NCI-H2081 (cell line): ENCODE measurements at places on chromosomes 2 and 18.

DNA sequence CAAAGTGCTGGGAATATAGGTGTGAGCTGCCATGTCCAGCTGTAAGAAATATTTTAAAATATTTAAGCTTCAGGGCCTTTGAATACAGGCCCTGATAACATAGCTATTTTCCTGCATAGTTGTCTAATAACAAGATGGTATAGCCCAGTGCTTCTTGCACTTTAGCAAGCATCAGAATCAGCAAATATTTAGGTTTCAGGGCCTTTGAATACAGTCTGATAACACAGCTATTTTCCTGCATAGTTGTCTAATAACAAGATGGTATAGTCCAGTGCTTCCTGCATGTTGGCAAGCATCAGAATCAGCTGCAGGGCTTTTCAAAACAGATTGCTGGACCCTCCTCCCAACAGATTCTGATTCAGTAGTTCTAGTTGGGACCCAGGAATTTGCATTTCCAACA, 5.6 kb downstream of the GEMIN6 start:
- no peak for DNase-seq

GRCh38 chr2:230974096-230974913, 21.6 kb upstream of the SPATA3 start:
- DNase-seq, result no peak

DNA sequence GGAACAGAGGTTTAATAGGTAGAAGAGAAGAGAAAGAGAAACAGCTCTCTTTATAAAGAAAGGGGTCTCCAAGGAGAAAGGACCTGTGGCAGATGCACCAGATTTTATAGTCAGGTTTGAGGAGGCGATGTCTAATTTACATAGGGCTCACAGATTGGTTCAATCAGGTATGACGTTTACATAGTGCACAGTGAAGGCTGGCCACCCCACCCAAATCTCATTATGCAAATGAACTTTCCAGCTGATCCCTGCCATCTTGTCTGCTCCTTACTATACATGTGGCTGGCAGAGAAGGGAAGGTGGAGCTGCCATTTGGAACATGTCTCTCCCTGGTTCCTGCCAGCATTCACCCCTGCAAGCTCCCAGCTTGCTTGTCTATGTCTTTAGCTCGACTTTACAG, 557.8 kb downstream of the SUCLG1 start:
- no peak for DNase-seq

DNA sequence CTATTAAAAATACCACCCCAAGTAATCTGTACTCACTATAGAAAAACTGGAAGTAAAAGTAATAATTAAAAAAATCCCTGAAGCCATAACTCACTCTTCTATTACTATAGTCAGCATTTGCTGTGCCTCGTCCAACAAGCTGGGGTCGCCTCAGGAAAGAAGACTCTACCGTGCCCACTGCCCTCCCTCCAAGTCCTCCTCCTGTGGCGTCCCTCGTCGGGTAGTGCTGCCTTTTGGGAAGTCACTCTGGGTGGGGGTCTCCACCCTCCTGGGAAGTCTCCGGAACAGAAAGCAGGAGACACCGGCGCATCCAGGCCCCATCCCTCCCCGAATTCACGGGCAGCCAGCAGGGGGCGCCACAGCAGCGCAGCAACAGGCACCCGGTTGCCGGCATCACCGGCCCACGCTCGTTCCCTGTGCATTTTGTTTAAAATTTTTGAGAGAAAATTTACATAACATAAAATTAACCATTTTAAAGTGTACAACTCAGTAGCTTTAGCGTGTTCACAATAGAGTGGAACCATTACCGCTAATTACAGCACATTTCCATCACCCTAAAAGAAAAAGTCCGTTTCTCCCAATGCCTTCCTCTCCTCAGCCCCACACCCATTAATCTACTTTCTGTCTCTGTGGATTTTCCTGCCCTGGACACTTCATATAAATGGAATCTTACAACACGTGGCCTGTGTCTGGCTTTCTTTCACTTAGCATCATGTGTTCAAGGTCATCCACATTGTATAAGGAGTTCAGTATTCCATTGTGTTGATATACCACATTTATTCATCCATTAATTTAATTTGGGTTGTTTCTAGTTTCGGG, 62.2 kb downstream of the ADNP2 start:
- no peak for DNase-seq

GRCh38 chr2:210399440-210400041, 77.0 kb downstream of the LANCL1 start:
- DNase-seq, result no peak

- DNase-seq, result no peak
These were observed 52.9 kb downstream of the REL start for GRCh38 chr2:60934165-60934722.

GRCh38 chr2:187365315-187365714, 82.7 kb downstream of the CALCRL start:
- DNase-seq, result no peak

- DNase-seq, result no peak
These were observed 213.8 kb downstream of the BCL2 start for GRCh38 chr18:63105636-63106316.

DNA sequence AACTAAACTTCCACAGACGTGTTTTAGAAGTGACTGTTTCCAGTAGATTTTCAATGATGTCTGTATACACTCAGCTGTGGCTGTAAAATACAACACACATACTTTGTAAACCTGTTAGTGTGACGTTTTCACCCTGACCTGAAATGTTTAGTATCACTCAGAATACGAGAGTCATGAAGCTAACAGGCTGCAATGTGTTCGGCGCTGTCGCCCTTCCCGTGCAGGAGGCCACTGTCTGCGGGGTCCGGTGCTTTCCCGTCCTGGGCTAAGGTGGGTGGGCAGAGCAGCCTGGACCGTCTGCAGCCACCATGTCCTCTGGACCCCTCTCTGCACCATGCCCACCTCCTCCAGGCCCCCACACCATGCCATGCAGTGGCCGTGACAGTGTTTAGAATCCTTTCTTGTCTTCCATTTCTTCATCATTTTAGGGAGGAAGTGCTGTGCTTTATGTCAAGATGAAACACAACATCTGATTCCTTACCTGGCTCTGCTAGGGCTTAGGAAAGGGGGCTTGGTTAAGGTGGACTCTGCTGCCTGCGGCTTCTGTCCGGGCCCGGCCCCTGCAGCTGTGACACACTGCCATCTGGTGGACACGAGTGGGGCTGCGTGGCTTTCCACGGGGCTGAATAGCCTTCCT, 53.8 kb upstream of the RBM44 start:
- DNase-seq, result peak; percentile 64

DNA sequence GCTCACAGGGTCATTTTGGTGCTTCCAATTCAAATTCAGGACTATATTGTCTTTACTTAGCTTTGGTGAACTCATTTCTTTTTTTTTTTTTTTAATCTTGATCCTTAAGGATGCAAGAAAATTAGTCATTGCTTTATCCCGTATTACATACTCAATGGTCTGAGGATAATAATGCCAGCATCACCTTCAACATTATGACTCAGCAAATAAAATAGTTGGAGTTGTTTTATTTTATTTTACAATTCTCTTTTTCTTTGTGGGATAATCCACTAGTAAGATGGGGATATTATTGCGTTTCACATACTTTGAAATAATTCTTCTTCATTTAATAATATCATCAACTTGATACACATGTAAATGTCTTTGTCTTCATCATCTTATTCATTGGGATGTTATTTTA, 954.9 kb upstream of the GYPC start:
- DNase-seq, result no peak

DNA sequence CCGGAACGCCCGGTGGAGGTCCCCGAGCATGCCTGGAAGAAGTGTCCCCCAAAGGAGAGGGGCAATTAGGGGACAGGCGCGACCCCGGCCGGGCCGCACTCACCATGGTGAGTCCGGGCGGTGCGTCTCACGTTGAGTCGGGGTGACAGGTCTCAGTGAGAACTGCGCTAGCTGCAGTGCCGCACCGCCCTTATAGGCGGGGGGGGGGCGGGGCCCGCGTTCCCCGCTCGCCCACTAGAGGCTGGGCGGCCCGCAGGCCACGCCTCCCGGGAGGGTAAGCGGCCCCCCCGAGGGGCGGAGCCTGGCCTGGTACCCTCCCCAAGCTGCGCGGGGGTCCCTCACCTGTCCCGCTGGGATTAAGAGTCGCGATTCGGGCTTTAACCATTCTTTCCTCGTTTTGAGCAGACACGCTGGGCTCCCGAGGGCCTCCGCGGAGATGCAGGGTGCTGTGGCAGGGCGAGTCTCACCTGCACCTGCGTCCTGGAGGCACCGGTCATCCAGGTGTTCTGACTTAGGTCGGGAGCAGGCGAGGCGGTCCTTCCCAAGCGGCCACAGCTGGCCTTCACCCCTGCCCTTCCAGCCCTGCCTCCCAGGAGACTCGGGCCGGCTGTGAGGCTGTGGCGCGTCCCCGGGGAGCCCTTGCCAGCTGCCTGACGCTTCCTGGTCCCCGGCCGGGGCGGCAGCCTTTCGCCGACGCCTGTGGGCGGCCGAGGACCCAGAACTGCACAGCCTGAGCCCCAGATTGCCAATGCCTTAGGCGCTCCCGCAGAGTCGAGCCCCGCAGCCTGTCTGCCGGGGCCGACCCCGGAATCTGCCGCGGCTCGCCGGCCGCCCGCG, at the start of gene TUBA4A:
TSS of gene TUBA4A (minus strand) at position 166 of the 837 bp plus-strand sequence. CDS start at position 106, 60 bp downstream.
- DNase-seq, result peak; percentile 83

GRCh38 chr2:26655611-26656195, 14.5 kb upstream of the CIB4 start:
- no peak for DNase-seq

- peak; percentile 40 for DNase-seq
These were observed 380.4 kb downstream of the TNS1 start for GRCh38 chr2:217622205-217623060.

DNA sequence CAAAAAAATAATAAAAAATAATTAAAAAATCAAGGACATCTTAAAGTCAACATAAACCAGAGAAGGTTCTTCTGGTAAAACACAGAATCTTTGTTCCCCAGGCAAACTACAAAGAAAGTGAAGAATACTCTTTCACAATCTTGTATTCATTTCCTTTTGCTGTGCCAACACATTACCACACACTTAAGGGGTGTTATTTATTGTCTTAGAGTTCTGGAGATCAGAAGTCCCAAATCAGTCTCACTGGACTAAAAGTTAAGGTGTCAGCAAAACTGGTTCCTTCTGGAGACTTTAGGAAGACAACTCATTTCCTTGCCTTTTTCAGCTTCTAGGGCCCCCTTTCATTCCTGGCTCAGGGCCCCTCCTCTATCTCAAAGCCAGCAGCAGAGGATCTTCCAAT, 12.2 kb upstream of the CAB39 start:
- DNase-seq, result no peak

DNA sequence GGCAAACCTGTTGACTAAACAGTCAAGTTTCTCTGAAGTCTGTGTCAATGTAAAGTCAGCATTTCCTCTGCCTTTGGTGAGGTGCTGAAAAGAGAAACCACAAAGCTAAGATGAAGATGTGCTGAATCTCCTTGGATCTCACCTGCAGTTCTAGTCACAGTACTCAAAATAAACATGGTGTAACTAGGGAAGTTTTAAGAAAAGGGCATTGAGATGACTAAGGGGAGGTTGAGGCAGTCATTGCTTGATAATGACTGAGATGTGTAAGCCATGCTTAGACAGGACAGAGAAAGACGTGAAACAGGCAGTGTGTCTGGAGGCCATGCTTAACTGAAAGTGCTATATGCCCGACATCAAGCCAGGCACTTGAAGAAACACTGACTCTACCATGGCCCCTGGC, 1010.0 kb upstream of the CELF4 start:
- DNase-seq, result no peak

GRCh38 chr2:10490806-10491291, 42.7 kb upstream of the ODC1 start:
- DNase-seq, result no peak

GRCh38 chr2:239456940-239457339, 56.1 kb upstream of the HDAC4 start:
- no peak for DNase-seq

DNA sequence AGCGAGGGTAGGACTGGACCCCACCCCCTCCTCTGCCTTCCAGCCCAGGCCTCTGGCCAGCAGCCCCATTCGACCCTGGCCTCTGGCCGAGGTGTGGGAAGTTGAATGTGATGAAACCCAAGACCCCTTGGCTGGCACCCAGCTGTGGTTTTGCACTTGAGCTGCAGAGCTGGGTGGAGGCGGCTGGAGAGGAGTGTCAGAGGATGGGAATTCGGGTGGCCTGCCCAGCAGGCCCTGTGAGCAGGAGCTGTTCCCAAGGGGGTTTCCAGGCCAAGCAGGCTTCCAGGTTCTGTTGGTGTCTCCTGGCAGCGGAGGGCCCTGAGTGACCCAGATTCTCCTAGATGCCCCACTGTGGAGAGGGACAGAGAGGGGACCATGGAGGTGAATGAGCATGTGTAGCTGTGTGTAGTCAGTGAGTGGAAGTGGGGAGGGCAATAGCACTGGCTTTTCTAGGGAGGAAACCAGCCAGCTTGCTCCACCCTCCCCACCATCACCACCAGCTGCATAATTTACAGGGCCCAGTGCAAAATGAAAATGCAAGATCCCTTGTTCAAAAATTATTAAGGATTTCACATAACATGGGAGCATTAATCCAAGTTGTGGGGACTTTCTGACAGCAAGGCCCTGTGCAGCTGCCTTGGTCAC, 172.2 kb upstream of the HAAO start:
- no peak for DNase-seq

- no peak for DNase-seq
These were observed 277.5 kb upstream of the ZSWIM2 start for GRCh38 chr2:187126247-187127005.

GRCh38 chr2:224004105-224004695, 34.9 kb downstream of the SERPINE2 start:
- no peak for DNase-seq

DNA sequence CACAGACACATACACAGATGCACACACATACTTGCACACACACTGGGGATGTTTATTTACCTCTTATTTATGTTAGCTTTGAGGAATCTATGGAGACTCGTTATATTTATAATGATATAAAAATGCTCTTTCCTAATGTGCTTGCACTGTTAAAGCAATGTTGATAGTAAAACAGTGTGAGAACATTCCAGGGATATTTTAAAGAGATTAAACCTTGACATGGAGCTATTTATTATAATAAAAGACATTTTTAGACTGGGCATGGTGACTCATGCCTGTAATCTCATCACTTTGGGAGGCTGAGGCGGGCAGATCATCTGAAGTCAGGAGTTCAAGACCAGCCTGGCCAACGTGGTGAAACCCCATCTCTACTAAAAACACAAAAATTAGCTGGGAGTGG, 557.3 kb upstream of the ZNF804A start:
- DNase-seq, result no peak

DNA sequence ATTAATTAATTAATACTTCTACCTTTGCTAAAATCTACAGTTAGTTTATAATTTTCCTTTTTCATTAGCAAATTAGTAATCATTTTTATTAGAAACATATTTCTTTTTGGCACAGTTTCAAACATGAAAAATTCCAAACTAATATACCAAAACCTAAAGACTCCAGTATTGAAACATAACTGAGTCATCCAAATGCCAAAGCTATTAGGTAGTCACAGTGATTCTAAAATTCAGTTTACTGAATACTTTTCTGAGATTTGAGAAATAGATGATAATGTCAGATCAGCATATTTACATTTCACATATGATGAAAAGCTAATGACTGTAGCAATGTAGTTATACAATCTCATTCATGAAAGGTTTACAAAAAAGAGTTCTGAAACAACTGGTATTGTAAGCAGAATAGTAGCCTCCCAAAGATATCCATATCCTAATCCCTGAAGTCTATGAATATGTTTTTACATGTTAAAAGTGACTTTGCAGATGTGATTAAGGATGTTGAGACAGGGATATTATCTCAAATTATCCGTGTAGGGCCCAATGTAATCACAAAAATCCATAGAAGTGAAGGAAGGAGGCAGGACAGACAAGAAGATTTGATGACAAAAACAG, 680.2 kb upstream of the CHAC2 start:
- DNase-seq, result no peak

- no peak for DNase-seq
These were observed 479 bp downstream of the RNMT start for GRCh38 chr18:13726972-13727331.

GRCh38 chr2:235709124-235709813, 215.4 kb downstream of the AGAP1 start:
- no peak for DNase-seq
